Central memory CD8-positive, alpha-beta T cell (primary cell): ENCODE measurements at places on chromosomes 2 and 18.

DNA sequence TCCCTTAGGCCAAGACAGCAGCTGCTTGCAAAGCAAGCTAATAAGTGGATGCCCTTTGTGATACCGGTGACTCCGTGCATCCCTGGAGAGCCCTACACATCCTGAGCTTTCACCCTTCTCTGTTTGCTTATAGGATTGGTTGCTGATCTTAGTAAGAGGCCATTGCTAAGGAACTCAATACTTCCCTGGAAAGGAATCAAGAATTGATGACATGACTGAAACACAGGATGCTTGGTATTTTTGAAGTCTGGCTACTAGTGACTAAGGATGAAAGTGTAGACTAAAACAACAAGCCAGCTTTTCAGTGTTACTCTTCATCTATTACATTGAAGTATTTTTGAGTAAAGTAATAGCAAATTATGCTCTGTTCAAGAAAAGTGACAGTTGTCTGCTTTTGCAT is 123.0 kb upstream of the SERPINE2 start:
- DNase-seq, result no peak

DNA sequence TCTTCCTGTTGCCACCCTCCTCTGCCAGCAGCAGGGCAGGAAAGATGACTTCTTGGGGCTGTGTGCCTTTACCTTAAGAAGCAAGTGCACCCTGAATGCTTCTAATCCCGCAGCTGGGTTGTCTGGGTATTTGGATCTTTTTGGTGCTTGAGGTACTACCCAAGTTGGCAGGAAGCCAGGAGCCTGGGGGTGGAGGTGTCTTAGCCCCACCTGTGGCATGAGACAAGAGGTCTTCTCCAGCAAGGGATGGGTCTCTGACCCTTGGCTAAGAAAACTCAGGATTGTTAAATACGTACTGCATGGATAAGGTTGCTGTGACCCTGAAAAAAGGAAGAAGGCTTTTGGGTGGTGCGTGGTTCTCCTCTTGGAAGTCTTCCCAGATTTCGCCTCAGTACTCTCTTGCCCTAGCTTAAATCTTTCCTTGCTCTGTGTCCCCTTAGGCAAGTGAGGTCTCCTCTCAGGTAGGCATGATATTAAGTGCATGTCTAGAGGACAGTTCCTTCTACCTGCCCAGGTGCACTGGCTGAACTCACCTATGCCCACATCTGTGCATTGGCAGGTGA is 4.3 kb downstream of the HPCAL1 start:
- DNase-seq, result no peak

DNA sequence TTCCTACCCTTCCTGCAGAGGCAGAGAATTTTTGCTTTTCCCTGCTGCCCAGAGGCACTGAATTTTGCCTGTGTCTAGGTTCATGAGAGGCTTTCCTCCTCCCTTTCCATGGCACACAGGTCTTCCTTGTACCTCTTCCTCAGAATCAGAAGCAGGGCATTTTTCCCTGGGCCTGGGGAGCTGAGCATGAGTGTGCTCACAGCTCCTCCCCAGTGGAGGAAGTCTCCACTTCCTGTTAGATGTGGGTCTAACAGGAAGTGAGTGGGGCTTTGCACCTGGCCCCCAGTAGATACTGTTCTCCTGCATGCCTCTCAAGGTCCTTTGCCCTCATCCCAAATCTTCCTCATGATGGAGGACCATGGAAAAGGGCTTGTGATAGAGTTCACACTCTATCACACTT is 297.2 kb upstream of the FIGN start:
- no peak for DNase-seq

DNA sequence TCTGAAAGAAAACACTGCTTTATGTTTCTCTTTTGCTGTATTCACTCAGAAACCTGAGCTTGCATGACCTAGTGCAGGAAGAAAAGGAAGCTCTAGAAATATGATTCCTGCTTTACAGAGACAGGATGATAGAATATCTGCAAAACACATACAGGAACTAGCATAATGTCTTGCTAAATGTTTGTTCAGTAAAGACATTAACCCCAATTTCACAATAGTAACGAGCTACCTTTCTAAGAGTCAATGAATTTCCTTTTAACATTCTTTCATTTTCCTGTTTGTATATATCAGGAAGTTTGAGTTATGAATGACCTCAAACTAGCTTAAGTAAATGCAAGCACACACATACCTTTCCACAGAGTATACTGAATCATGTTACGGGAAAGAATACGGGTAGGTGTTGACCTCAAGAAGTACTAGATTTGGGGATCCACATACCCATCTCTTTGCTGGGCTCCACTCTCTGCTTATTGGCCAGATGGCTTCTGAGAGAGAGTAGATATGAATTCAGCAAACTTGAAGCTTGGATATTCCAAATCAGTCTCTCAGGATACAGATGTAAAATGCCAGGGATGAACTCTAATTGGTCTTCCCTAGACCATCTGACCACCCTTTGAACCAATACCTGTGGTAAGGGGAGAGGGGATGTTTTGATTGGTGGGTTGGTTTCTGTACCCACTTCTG is 18.2 kb upstream of the ACSL3 start:
- DNase-seq, result no peak

GRCh38 chr2:191666732-191667131 is 11.2 kb upstream of the NABP1 start:
- no peak for DNase-seq

DNA sequence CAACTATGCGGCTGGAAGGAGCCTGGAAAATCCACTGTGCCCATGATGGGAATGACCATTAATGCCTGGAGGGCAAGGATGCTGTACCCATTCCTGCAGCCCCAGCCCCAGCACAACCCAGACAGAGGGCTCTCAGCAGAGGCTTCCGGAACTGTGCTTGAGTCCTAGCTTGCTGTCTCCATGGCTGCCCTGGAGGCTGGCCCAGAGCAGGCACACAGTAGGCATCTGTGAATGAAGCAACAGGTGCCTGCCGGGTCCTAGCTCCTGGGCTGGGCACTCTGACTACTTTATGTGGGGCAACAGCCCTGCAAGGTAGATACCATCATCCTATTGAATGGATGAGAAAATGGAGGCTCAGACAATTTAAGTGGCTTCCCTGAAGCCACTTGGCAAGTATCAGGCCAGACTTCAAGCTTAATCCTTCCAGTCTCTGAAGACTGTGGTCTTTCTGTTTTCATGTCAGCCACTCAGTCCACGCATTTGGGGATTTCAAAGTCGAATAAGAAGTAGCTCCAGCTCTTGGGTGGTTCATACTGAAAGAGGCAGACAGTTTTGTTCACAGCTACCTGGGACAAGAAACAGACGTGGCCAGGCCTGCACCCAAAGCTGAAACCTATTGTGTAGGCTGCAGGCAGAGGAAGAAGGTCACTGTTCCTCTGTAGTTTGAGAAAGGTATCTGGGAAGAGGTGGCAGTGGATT is 237.5 kb downstream of the ZBTB7C start:
- DNase-seq, result no peak

- no peak for DNase-seq
Measured at GRCh38 chr2:229084447-229084846, 186.6 kb downstream of the PID1 start.

GRCh38 chr2:150480971-150481830 is 6.3 kb downstream of the RND3 start:
- DNase-seq, result no peak

GRCh38 chr2:129923265-129924091 is 56.0 kb upstream of the RAB6C start:
- no peak for DNase-seq

- DNase-seq, result no peak
Measured at GRCh38 chr2:60439219-60439974, 114.1 kb downstream of the BCL11A start.

DNA sequence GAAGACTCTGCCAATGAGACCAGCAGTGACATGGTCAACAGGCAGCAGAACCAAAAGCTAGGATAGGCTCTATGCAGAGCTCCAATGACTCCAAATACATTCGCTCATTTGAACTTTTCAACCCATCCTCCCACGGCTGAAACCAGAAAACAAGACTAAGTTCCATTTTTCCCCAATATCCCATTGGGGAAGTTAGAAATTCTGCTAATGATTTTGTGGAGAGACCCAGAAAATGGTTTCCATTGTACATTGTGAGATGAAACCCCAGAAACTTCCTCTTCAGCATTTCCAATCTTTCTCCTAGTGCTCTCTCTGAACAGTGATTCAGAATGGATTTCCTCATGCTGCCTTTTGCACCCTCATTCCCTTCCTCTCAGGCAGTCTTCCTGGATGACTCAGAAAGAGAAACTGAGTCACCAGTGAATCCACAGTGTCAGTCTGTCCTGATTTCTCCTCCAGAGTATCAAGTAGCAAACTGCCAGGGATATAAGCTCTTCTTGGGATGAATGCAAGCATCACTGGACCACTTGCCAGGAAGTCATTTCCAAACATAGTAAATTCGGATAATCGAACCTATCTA is 467.7 kb upstream of the ID2 start:
- DNase-seq, result no peak

- no peak for DNase-seq
Measured at GRCh38 chr2:119753041-119753929, 6.4 kb upstream of the PTPN4 start.

DNA sequence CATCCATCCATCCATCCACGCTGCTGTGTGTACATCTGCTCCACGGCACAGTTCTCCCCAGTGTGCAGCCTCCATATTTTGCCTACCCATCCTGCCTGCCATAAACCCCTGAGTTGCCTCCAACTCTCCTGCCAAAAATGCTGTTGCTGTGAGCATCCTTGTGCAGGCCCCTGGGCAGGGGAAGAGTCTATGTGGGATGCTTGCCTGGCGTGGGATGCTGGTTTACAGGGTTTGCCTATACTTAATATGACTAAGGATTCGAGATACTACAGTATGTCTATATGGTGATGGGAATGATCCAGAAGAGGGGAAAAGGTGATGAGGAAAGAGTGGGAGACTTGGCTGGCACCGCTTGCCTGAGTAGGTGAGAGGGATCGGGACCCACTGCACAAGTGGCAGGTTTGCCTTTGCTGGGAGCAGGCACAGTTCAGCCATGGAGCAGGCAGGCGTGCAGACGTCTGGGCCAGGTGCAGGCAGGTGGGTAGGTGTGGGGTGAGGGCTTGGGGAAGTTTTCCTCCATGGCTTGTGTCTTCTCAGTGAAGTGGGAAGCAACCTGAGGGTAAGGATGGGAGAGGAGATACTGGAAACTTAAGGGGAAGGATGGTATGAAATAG is 30.2 kb upstream of the FAHD2A start:
- no peak for DNase-seq

DNA sequence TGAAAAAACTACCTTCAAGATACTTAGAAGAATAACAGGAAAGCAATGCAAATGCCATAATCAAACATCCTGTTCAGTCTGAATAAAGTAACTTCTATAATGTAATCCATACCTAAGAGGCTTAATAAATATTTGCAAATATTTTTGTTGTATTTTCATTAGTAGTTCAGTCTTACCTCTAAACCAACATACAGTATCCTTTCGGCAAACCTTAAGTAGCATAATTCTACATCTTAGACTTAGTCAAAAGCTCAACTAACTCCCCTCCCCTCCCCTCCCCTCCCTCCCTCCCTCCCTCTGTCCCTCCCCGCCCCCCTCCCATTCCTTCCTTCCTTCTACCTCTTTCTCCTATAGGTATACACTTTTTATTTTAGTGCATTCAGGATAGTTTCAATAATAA is 1373.2 kb downstream of the SUCLG1 start:
- DNase-seq, result no peak

GRCh38 chr18:8895987-8896619 is 190.7 kb downstream of the MTCL1 start:
- DNase-seq, result no peak

GRCh38 chr2:11388262-11389051 is 44.0 kb upstream of the ROCK2 start:
- DNase-seq, result no peak

DNA sequence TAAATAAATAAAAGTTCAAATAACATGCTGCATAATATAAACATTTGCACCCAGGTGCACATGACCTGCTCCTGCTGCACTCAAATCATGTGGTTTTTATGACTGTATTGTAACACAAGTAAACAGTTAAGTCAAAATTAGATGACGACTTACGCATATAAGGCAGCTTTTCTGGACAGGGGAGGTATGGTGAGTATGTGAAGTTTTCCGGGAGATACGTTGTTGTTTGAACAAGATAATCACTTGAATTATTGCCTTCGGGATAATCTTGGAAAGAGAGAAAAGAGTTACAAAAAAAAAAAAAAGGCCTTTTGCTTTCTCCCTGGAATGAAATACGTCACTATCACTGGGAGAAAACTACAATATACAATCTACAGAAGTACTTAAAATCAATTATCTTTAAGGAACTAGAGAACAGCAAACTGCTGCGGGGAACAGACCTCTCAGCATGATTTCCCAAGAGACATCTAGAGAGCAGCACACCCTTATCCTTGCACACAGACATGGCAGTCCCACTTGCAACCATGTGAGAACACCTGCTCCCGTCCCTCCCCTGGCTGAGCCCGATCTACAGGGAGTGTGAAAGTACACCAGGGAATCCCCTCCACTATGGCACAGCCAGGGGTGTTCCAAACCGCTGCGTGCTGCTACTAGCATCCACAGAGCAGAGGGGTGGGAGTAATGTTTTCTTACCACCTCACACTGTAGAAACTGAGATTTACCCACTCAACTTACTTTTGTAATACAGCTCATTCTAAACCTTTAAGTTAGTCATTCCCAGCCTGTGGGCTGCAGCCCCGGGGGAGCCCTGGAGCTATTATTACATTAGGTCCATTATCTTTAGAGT is 26.3 kb downstream of the B4GALT6 start:
- no peak for DNase-seq

DNA sequence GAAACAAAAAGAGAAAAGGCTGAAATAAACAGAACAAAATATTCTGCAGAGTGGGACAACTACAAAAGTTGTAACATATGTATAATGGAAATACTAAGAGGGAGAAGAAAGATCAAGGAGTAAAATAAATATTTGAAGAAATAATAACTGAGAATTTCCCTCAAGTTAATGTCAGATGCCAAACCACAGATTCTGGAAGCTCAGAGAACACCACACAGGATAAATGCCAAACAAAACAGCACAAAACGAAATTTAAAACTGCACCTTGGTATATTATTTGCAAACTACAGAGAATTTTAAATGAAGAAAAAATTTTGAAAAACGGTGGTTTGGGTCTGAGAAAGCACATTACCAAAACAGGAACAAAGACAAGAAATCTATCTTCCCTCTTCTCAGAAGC is 1588.9 kb upstream of the TMEFF2 start:
- no peak for DNase-seq

DNA sequence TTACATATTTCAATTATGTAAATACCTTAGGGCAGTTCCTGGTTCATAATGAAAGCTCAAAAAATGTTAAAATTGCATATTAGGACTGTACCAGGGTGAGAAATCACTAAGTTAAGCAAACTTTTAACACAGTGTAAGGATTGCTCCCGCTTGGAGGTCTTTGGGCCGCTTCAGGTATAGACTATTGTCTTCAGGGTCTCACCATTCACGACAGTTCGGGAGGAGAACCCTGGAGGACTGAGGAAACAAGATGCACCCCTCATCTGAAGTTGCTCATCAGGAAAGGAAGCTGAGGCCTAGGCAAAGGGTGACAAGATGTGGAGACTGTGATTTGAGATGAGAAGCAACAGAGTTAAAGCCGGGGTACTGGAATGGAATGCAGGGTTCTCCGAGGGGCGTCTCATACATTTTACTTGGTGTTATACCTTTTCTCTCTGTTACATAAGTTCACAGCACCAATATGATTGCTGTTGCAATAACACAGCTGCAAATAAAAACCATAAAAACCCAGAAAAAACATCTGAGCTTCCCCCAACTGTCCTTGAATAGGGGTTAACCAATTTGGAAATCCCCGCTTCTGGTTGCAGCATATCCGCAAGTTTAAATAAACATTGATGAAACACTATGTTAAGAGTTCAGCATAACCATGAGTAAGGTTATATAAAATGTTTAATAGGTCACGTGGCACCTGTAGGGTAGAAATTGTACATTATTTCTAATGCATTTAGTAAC is 40.1 kb downstream of the FBXO48 start:
- DNase-seq, result peak; percentile 34
